ENCODE measurements at places on chromosomes 5 and 9.

DNA sequence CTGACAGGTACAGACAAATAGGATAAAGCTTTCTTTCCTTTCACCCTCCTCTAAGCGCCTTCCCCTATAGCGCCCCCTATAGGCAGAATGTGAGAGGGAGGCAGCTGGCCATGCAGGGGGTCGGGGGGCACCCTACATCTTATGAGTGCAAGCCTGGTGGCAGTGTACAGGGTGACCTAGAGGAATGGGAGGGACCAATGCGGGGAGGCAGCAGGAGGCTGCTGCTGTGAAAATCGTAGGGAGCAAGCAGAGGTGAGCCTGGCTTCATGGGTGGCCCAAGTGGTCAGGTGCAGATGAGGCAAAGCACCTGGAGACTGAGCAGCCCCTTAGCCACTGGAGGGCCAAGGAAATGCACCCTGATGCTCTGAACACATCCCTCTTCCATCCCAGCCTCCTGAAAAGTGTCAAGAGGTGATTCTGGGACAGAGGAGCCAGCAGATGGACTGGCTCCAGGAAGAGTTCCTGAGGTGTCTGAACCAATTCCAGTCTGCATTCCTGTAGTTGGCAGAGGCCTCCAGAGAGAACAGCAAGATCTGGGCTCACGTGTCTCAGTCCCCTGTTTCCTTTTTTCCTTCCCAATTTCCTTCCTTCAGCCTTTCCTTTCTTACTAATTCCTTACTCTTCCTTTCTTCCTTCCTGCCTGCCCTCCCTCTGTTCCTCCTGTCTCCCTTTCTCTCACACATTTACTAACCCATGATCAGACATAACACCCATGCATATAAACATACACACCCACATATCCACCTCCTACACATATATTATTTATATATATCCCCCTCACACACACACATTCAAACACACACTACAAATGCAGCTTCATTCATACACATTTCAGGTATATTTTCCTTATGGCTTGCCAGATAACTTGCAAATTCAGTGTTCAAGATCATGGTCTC, 32.8 kb upstream of the GALNT10 start:
- no peak for DNase-seq

DNA sequence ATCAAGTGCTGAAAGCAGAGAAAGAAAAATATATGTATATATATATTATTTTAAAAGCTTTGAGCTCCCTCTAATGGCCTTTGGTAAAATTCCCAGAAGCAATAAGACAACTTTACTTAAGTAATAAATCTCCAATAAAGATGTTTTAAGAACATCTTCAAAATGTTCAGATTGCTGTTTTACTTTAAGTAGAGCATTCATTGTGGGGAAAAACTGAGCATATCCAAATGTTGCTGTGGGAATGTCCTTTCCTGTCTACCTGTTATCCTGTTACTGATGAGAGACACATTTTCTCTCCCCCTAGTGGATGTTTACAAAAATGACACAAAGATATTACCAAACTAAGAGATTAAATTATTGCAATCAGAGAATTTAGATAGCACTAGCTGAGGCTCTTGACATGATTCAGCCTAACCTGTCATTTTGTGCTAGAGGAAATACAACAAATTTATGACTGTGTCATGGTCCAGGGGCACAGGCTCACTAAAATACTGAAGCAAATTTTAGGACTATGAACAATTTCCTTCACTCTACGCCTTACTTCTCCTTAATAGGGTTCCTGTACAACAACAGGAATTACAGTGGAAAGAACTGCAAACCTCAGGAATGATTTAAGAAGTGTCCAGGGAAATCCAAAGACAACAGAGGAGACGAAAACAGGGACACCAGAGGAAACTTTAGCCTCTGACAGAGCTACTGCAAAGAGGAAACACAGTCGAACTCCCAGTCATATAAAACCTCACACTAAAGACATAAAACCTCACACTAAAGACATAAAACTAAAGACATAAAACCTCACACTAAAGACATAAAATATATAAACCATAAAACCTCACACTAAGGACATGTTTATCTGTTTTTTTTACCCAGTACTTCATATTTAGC, 24.3 kb upstream of the PRRC1 start:
- DNase-seq, result no peak

- no peak for DNase-seq
Measured at GRCh38 chr9:89173072-89173471, 5.5 kb downstream of the SHC3 start.

DNA sequence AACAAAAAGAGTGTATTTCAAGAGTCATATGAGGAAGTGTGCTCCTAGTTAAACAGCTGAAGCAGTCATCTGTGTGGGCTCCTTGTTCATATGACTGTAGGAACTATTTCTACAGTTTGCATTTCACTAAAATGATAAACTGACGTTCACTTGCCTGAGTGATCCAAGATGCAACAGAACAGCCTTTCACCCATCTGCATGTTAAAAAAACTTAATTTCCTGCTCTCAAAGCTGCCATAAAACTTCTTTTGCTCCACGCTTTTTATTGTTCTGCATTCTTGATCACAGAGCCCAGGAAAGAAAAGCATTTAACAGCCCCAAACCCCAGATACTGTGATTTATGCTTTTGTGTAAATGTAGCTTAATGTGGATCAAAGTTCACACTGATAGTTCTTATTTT, 43.9 kb downstream of the ZNF608 start:
- no peak for DNase-seq

GRCh38 chr5:133372293-133372937, 239.9 kb downstream of the FSTL4 start:
- DNase-seq, result no peak

GRCh38 chr5:139749242-139749641, 46.4 kb upstream of the PSD2 start:
- no peak for DNase-seq

GRCh38 chr5:154541553-154541952, 63.5 kb upstream of the HAND1 start:
- no peak for DNase-seq

- DNase-seq, result no peak
Measured at GRCh38 chr5:55694152-55694830, 17.8 kb downstream of the SLC38A9 start.

DNA sequence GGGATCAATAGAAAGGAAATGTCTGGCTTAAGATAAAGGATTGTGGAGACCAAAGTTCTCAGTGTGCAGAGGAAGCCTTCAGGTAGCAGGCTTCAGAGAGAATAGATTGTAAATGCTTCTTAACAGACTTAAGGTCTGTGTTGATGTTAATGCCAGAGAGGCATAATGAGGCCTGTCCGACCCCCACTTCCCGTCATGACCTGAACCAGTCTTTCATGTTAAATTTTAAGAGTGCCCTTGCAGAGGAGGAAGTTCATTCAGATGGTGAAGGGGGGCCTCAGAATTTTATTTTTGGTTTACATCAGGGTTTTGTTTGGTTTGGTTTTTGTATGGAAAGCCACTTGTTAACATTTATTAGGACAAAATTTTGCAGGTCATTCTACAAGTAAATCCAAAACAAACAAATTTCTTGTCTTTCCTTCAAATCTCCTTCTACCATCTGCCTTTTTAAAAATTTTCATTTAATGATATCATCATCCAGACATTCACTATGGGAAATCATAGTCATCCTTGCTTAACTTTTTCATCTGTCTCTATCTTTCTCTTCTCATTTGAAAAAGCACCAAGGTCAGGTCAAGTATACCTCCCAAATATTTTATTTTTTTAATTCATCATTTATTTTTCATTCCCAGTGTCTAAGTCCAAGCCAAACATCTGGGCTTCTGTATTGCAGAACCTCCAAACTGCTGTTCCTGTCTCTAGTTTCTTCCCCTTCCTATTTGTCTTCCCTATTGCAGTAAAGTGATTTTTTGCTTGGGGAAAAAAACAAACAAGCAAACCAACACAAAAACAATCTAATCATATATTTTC, 6.9 kb upstream of the ABCA1 start:
- no peak for DNase-seq

DNA sequence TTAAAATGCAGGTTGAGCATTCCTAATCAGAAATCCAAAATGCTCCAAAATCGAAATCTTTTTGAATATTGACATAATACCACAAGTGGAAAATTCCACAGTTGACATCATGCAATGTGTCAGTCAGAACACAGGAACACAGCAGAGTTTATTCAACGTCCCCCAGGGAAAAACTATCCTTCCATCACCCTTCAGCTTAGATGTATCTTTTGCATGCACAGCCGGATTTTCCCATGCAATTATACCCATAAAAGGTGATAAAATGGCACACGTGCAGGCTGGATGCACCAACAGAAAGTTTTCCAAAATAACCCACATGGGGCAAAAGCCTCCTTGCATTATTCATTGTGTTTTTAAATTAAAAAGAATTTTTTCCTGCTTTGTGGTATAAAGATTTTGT, 71.2 kb downstream of the RAB24 start:
- DNase-seq, result no peak

DNA sequence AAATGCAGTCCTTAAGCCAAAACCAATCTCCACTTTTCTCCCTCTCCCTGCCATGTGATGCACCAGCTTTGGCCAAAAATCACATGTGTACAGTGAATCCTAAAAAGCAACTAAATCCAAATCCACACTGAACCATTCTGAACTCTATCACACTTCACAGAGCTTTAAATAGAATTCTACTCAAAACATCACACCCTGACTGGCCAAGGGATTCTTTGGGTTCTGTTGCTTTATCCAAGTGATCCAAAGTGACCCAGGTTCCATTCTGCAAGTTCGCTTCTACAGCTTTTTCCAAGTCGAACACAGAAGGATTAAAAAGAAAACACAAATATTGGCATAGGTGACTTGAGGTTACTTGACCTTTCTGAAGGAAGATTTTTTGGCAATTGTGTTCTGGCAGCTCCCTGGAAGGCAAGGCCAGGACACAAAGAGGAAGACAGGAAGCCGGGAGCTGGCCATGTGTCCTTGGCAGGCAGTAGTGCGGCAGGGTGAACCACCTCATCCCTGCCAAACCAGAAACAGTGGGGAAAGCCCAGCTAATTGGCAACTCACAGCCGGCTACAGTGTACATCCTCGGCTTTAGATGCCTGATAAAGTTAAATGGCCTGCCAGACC, 115.0 kb downstream of the NFIB start:
- DNase-seq, result no peak

- no peak for DNase-seq
Measured at GRCh38 chr5:138350563-138350890, 2.0 kb upstream of the KDM3B start.

GRCh38 chr5:82641331-82642003, 363.3 kb upstream of the RPS23 start:
- no peak for DNase-seq

DNA sequence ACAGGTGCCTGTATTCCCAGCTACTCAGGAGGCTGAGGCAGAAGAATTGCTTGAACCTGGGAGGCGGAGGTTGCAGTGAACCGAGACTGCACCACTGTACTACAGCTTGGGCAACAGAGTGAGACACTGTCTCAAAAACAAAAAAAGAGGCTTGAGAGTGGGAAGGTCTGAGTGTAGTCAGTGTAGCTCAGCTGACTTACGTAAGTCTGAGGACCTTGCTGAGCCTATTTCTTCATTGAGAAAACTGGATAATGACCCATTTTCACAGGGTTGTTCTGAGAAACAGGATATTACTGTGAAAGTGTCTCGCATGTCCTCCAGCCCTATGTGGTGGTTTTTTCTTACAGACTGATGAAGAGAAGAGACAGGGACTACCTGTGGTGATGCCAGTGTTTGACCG, 66.7 kb downstream of the WDR41 start:
- DNase-seq, result no peak

DNA sequence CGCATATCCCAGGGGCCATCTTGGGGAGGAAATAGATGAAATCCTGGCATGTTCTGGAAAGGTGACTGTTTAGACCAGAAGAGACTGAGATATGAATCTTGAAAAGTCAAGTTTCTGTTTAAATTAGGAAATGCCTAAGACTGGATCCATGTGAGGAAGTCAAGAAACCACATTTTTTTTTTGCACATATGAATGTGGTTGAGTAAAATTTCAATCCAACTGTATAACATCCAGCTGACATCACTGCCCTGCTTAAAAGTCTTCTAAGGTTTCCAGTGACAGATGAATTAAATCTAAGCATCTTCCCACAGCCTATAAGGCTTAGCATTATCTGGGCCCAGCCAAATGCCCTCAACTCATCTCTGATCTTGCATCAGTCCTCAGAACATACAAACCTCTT, 47.7 kb upstream of the TCERG1 start:
- no peak for DNase-seq

- no peak for DNase-seq
Measured at GRCh38 chr5:1936413-1936812, 53.7 kb upstream of the IRX4 start.

- no peak for DNase-seq
Measured at GRCh38 chr5:111697881-111698757, 58.9 kb downstream of the NREP start.

- no peak for DNase-seq
Measured at GRCh38 chr5:149147676-149148075, 6.4 kb downstream of the ABLIM3 start.

DNA sequence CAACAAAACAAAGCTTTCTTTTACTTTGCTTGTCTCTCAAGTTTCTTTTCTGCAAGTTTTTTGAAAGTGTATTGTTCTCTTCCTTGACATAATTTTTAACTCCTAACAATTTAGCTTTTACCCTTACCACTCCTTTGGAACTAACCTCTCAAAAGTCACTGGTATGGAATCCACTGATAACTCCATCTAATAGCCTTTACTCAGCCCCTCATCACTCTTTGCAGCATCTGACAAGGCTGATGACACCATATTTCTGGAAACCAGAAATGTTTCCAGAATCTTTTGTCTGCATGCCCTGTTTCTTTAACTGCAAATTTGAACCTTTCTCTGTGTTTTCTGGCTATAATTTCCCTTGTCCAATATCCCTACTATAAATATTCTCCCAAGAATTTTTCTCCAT, 46.5 kb downstream of the ZNF474 start:
- DNase-seq, result no peak

DNA sequence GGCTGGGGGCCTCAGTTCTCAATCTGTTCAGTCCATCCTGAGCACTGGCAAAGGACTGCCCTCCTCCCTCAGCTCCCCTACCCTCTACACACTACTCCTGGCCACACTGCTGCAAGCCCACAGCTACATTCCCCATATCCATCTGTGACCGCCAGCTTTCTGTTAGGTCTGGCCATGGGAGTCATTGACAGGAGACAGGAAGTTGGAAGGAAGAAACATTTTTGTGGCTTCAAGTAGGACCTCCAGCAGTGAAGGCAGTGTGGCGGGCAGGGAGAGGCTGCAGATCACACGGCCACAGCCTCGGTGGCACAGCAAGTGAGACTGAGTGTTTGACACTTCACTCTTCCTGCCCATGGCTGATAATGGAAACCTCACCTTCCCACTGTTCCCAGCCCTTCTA, 55.9 kb downstream of the SECISBP2 start:
- no peak for DNase-seq

DNA sequence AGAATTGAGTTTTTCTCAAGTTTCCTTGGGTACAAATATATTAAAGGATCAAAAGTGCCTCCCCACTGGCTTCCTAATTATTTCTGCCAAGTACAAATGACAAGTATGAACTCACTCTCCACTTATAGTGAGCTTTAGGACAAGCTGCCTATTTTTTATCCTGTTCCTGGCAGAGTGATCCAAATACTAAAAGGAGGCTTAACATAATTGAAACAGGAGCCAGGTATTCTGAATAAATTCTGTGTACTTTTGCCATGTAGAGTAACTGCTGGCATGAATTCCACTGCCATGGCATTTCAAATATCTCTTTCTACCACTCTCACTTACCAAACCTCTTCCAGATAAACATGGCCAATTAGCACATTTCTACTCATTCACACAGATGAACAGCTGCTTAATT, 171.1 kb downstream of the EPB41L4A start:
- DNase-seq, result no peak

- no peak for DNase-seq
Measured at GRCh38 chr9:27800692-27801370, 227.6 kb upstream of the C9orf72 start.

All from stimulated activated CD8-positive, alpha-beta memory T cell treated with anti-CD3 and anti-CD28 coated beads, Interleukin-15, amount 100 ng/mL, for 48 hours (primary cell).